ENCODE measurements at places on chromosomes 6 and 20. TPM values are rescaled to one million over a fixed set of nuclear protein-coding genes. Genes with fewer than 3 reads are reported as not detected.
A peak's percentile ranks its signal among the peaks of the same experiment; 100 is the strongest.

DNA sequence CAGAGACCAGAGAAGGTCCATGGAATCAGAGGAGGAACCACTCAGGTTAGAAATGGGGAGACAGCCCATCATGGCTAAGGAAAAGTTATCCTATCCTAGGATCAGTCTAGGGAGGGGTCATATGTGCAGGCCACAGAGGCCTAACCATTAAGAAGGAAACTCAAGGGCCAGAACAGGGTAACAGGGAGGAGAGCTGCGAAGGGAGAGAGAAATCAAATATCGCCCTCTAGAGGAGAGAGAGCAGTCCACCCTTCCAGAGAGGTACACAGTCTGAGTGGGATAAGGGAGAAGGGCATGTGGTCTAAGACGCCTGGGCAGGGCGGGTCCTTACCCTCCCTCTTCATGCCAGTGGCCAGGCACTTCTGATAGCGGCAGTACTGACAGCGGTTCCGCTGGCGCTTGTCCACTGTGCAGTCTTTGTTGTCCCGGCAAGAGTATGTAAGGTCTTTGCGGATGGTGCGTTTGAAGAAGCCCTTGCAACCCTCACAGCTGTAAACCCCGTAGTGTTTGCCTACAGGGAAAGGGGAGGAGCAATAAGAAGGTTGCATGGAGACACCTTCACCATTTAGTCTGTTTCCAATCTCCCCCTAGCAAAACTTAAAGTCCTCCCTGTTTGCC is 2.9 kb downstream of the RXRB start:
- peak overlapping the region; percentile 52 for H3K27ac ChIP-seq
- H3K4me3 ChIP-seq: peak overlapping the region; percentile 26
- H3K36me3 ChIP-seq: peaks cover 59% of the 10 kb centered on the region
- DNase-seq: peak; percentile 37
- peaks cover 8% of the 10 kb centered on the region for H3K27me3 ChIP-seq
- H3K4me1 ChIP-seq: peaks cover 49% of the 10 kb centered on the region

DNA sequence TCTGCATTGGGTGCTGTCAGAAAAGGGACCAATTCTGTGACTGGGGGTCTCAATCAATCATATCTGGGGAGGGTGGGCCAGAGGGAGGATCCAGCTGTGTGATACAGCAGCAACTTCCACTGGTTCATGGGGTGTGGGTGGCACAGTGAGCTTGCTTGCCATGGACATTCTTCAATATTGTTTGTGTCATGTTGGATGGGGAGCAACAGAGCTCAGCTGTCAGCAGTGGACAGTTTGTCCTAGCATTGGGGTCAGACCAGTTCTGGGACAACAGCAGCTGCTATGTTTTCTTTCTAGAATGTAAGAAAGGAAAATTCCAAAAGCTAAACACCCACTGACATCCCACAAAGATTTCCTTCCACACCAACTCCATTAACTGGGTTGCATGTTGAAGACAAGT is 221.9 kb upstream of the CDH4 start:
- no peak overlapping the region for H3K4me3 ChIP-seq
- H3K4me1 ChIP-seq: no peaks in the 10 kb centered on the region
- H3K27me3 ChIP-seq: no peaks in the 10 kb centered on the region
- DNase-seq: no peak
- no peaks in the 10 kb centered on the region for H3K36me3 ChIP-seq
- H3K27ac ChIP-seq: no peak overlapping the region

- peaks cover 12% of the 10 kb centered on the region for H3K4me1 ChIP-seq
- peak overlapping the region; percentile 98 for H3K4me3 ChIP-seq
- peak; percentile 73 for DNase-seq
- H3K36me3 ChIP-seq: peaks cover 76% of the 10 kb centered on the region
- peaks cover 2% of the 10 kb centered on the region for H3K27me3 ChIP-seq
These were observed 3.8 kb downstream of the PREX1 start for GRCh38 chr20:48823960-48824498.

DNA sequence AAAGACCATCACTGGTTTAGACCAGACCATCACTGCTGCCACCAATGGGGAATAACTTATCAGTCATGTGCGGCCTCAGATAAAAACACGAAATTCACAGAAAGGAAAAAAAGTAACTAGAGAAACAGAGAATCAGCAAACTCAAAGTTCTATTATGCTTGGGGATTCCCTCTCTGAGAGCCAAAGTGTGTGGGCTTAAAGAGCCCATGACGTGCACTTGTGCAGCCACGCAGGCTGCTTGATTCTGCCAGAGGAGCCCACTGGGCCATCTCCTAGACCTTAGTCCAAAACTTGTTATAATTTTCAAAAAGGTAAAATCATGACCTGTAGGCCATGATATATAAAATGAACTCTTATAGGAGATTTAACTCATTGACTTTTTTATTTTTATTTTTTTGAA is 15.2 kb downstream of the RAB44 start:
- no peak overlapping the region for H3K27ac ChIP-seq
- peaks cover 6% of the 10 kb centered on the region for H3K27me3 ChIP-seq
- DNase-seq: no peak

DNA sequence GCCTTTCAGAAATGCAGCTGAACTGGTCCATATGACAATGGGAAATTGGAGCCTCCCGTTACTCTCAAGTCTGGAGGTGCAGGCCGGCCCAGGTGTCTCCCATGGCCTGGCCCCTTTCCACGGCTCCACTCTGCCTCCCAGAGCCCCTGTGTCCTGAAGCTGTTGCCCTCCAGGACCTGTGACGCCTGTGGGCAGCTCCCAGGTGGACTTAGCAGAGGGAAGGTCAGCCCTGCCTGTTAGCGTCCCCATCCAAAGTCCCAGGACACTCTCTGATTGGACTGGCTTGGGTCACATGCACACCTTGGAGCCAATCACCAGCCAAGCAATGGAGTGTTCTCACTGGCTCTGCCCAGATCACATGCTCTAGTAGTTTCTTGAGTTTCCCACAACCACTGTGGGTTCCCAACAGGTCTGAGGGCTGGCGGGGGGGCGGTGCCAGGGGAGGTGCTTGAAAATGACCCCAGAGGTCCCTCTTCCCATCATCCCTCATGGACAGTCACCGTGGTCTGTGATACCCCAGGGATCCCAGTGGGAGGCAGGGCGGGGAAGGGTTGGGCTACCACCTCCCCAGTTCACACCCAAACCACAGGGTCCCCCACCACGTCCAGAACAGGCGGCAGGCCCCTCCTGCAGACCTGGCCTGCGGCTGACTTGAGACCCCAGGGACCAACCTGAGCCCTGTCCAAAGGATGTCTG is 135.6 kb downstream of the TAF4 start:
- no peaks in the 10 kb centered on the region for H3K36me3 ChIP-seq
- H3K27me3 ChIP-seq: no peaks in the 10 kb centered on the region
- DNase-seq: no peak
- no peak overlapping the region for H3K27ac ChIP-seq
- no peaks in the 10 kb centered on the region for H3K4me1 ChIP-seq

DNA sequence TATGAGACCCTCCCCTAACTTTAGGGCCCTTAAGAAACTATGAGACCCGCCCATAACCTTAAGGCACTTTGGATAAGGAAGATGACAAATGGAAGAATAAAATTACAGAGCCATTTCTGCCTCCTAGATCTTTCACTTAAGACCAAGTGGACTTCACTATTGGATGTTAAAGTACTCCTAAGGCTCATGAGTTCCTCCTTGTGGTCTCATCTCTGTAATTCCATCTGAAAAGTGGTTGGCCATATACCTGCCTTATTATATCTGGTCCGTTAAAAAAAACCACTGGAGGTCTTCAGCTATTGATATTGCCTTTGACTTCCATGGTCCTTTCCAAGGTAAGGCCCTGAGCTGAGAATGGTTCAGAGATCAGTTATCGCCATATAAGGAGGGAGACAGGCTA is 310.3 kb downstream of the EYA4 start:
- DNase-seq: no peak
- H3K4me3 ChIP-seq: no peak overlapping the region
- H3K27ac ChIP-seq: no peak overlapping the region
- H3K27me3 ChIP-seq: no peaks in the 10 kb centered on the region

DNA sequence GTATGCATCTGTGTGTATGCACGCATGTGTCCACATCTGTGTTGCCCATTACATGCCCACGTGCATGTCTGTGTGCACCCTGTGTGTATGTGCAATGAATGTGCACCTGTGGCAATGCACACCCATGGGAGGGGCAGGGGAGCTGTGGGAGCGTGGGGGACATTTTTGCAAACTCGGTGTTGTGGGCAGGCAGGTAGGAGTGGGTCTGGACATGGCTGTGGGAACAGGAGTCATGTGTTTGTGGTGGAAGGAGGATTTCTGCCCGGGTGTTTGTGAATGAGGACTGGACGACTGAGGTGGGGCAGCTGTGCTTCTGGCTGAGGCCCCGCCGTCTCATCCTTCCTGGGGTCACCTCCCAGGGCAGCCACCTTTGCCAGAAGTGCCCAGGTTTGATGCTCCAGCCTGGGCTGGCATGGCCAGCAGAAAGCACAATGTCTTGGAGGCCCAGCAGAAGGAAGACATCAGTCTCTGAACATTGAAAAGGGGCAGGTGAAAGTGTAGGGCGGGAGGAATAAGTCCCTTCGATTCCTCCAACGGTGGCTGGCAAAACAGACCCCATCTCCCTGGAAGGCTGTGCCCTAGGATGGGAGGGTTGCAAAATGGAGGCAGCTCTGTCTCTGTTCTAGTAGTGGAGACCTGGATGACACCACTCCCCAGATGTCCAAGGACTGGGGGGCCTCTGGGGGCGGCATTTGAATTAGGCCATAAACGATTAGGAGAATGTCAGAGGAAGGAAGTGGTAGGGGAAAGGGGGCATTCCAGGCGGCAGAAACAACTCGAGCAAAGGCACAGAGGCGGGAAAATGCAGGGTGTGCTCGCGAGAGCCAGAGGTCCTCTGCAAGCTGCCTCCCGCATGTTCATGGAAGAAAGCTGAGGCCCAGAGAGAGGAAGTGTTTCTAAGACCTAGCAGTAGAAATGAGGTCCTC is 19.1 kb upstream of the ARMC12 start:
- H3K27me3 ChIP-seq: no peaks in the 10 kb centered on the region
- H3K36me3 ChIP-seq: no peaks in the 10 kb centered on the region
- no peak overlapping the region for H3K4me3 ChIP-seq
- DNase-seq: no peak
- peaks cover 43% of the 10 kb centered on the region for H3K4me1 ChIP-seq
- H3K27ac ChIP-seq: peak overlapping the region; percentile 24

GRCh38 chr6:130269969-130270635 is 47.4 kb upstream of the SAMD3 start:
- no peak overlapping the region for H3K27ac ChIP-seq
- H3K4me3 ChIP-seq: no peak overlapping the region
- H3K4me1 ChIP-seq: peaks cover 7% of the 10 kb centered on the region
- H3K27me3 ChIP-seq: no peaks in the 10 kb centered on the region

GRCh38 chr20:7996898-7997297 is 22.7 kb downstream of the TMX4 start:
- H3K4me3 ChIP-seq: no peak overlapping the region
- H3K27me3 ChIP-seq: no peaks in the 10 kb centered on the region

DNA sequence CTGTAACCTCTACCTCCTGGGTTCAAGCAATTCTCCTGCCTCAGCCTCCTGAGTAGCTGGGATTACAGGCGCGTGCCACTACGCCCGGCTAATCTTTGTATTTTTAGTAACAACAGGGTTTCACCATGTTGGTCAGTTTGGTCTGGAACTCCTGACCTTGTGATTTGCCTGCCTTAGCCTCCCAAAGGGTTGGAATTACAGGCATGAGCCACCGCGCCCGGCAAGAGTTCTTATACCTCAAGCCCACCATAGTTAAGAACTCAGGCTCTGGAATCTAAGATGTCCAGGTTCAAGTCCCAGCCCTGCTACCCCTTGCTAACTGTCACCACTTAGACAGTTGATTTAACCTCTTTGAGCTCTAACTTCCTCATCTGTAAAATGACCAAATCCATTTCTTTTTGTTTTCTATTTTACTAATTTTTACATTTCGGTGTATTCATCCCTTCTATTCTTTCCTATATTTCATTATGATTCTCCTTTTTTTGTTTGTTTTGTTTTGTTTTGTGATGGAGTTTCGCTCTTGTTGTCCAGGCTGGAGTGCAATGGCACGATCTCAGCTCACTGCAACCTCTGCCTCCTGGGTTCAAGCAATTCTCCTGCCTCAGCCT is 104.8 kb upstream of the ZNF217 start:
- H3K36me3 ChIP-seq: no peaks in the 10 kb centered on the region
- no peak for DNase-seq
- peaks cover 20% of the 10 kb centered on the region for H3K4me1 ChIP-seq
- no peak overlapping the region for H3K4me3 ChIP-seq
- no peak overlapping the region for H3K27ac ChIP-seq

GRCh38 chr6:113495521-113495920 is 361.6 kb upstream of the MARCKS start:
- H3K27ac ChIP-seq: no peak overlapping the region
- no peak overlapping the region for H3K4me3 ChIP-seq
- DNase-seq: no peak

- H3K27ac ChIP-seq: no peak overlapping the region
- no peaks in the 10 kb centered on the region for H3K27me3 ChIP-seq
- no peaks in the 10 kb centered on the region for H3K36me3 ChIP-seq
- peaks cover 9% of the 10 kb centered on the region for H3K4me1 ChIP-seq
- no peak for DNase-seq
- no peak overlapping the region for H3K4me3 ChIP-seq
These were observed 17.7 kb upstream of the ITCH start for GRCh38 chr20:34345402-34345736.

- no peak for DNase-seq
- no peaks in the 10 kb centered on the region for H3K4me1 ChIP-seq
- H3K36me3 ChIP-seq: no peaks in the 10 kb centered on the region
- no peak overlapping the region for H3K4me3 ChIP-seq
- H3K27me3 ChIP-seq: no peaks in the 10 kb centered on the region
These were observed 592.7 kb upstream of the POU3F2 start for GRCh38 chr6:98241630-98242029.

- no peaks in the 10 kb centered on the region for H3K27me3 ChIP-seq
- no peaks in the 10 kb centered on the region for H3K4me1 ChIP-seq
- H3K4me3 ChIP-seq: no peak overlapping the region
- no peaks in the 10 kb centered on the region for H3K36me3 ChIP-seq
- H3K27ac ChIP-seq: no peak overlapping the region
- no peak for DNase-seq
These were observed 490.2 kb downstream of the PRKN start for GRCh38 chr6:162237331-162237730.

DNA sequence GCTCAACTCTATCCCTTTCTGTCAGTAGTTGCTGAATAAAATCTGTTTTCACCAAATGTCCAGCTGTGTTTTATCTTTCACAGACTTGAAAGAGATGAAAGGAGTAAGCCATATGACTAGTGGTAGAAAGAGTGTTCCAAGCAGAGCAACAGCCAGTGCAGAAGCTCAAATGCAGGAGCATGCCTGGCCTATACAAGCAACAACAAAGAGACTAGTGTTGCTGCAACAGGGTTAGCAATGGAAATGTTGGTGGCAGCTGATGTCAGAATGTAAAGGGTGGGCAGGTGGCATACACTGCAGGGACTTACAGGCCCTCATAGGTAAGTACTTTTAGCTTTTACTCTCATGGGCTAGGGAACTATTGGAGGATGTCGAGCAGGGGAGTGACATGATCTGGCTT is 5.2 kb upstream of the HINT3 start:
- no peak for DNase-seq
- H3K4me1 ChIP-seq: peaks cover 11% of the 10 kb centered on the region
- no peak overlapping the region for H3K27ac ChIP-seq
- H3K27me3 ChIP-seq: no peaks in the 10 kb centered on the region
- no peaks in the 10 kb centered on the region for H3K36me3 ChIP-seq

The PPP1R14C gene
- total RNA-seq: 0.10 TPM

The LIN28B gene
- not detected for total RNA-seq

The MEP1A gene
- total RNA-seq: not detected

The MAVS gene
- 31.1 TPM for total RNA-seq

The ZC3H12D gene
- total RNA-seq: 37.6 TPM

The SPATA25 gene
- 0.30 TPM for total RNA-seq

The CCM2L gene
- total RNA-seq: not detected

The CALHM6 gene
- total RNA-seq: 13.1 TPM

The DST gene
- 5.4 TPM for total RNA-seq

The SEL1L2 gene
- not detected for total RNA-seq

The PBOV1 gene
- not detected for total RNA-seq

The DLL1 gene
- total RNA-seq: 0.20 TPM

All from activated CD4-positive, alpha-beta memory T cell treated with anti-CD3 and anti-CD28 coated beads, Interleukin-2, amount 10 ng/mL, durations not matched to agents 7 days and 5 days (primary cell).